ENCODE measurements at places on chromosomes 6 and 20. TPM values are rescaled to one million over a fixed set of nuclear protein-coding genes. Genes with fewer than 3 reads are reported as not detected.

DNA sequence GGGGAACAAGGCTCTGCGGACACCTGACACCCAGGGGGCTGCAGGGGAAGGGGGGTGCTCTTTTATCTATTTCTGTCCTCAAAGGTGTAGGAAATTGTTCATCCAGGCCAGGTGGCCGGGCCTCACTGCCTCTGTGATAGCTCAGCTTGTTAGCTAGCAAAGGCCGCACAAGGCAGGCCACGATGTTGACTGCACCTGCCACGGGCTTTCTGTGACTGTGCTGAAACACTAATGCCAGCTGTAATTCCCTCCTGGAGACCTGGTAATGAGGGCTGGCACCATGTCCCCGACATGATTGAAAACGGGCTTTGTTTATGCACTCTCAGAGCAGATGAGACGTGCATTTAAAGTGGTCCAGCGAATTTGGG, 61.4 kb upstream of the APCDD1L start:
- no peak for DNase-seq

- DNase-seq: no peak
Observed at GRCh38 chr6:170509723-170510018, 43.4 kb downstream of the PSMB1 start.

- no peak for DNase-seq
Observed at GRCh38 chr6:37373822-37374471, 20.2 kb downstream of the RNF8 start.

DNA sequence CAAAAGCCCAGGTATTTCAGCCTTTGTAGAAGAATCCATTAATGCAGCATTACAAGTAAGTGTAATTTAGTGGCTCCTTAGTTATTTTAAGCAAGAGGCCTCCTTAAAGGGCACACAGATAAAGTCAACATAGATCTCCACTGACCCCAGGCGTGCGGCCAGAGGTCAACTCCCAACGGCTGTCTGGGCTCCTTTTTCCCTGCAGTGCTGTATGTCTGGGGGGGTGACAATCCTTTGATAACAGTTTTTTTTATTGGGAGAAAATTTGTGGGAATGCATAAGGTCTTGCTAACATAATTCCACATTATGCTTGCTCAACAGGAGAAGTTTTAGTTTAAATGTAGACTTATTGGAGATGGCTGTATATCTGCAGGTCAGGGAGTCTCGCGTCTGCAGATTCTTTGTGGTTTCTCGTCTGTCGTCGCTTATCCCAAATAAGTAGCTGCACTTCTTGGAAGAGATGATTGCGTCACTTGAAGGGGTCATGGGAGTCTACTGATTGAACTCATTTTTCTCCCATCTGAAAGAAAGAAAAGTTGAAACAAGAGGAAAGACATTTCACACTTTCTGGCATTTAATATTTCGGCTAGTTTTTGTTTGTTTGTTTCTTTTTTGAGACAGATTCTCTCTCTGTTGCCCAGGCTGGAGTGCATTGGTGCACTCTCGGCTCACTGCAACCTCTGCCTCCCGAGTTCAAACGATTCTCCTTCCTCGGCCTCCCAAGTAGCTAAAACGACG, 151.7 kb upstream of the AKAP12 start:
- no peak for DNase-seq

STX11 gene
- total RNA-seq: 16.0 TPM

SMLR1 gene
- not detected for total RNA-seq

All from glomerular endothelial cell (primary cell).